ENCODE measurements at places on chromosomes 16 and 17.

DNA sequence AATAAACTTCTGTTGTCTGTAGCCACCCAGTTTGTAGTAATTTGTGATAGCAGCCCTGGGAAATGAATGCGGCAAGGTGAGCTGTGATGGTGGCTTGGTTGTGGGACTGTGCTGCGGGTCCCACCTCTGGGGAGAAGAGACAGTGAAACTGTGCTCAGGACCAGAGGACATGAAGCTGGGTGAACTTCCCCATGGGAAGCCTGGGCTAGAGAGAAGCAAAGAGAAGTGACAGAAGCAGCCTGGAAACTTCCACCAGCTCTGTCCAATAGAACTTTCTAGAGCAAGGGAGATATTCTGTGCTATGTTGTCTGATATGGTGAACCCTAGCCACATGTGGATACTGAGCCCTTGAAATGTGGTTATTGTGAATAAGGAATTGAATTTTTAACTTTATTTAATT is 51.5 kb upstream of the EMP2 start:
- DNase-seq = no peak

DNA sequence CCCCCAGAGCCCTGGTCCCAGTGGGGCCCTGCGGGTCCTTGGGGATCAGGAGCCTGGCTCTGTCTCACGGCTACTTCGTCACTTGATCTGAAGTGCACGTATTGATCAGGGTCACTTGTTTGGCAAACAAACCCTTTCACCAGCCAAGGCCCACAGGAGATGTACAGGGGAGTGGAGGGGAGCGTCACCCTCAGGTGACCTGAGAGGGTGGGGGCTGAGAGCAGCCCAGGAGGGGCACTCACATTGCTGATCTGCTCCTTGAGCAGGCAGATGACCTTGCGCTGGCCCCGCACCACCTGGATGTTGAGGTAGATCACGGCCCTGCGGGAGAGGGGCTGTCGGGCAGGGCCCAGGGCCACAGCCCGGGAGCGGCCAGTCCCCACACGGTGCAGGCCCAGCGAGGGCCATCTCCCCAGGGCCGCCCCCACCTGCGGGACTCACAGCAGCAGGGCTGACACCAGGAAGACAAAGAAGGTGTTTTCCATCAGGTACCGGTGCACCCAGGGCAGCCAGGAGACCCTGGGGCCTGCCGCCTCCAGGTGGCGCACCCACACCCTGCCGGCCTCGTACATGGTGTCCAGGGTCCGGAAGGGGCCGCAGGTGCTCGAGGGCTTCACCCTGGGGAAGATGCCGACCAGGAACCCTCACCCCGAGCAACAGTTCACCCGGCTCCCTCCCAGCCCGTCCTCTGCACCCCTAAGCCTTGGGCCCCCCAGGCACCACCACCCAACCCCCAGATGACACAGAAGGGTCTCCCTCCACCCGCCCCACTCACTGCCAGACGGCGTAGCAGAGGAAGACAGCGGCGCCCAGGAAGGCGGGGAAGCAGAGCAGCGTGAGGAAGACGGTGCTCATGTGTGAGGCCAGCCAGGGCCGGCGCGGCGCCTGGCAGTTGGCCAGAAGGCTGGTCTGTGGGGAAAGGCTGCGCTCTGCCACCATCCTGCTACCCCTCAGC is 11.3 kb downstream of the TMC6 start:
- no peak for DNase-seq

DNA sequence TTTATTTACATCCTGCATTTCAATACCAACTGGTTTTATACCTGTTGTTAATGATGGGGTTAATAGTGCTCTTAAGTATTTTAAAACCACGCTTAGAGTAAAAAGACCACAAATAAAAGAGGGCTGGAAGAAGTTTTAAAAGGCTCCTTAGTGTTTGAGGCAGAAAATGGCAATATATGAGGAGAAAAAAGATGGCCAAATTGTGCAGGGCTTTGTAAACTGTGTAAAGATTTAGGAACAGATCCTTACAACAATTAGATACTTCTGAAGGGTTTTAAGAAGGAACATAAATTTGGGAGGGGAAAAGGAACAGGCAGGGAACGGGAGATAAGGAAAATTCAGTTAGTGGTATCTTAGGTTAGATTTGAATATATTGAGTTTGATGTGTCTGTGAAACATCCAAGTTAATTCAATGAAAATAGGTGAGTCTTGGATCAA is 12.7 kb downstream of the CDC27 start:
- DNase-seq = no peak

GRCh38 chr17:60435244-60436167 is 13.2 kb downstream of the CHCT1 start:
- peak; percentile 86 for DNase-seq

GRCh38 chr17:4978726-4979125 is 8.7 kb downstream of the CAMTA2 start:
- no peak for DNase-seq

DNA sequence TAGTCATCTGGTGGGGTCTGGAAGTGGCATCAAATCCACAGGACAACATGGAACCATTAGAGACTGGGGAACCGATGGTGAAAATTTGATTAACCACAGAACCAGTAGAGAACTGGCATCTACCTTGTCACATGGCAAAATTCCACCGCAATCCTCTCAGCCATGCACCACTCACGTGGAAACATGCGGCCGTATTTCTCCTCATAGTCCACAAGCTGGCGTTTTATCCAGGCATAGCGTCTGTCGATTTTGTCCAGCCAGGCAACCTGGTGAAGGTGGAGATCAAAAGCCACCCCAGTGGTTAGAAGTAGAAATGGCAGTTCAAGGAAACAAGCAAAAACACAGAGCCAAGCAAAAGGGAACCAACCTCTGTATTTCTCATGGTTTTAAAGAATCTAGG is 87.6 kb downstream of the VPS53 start:
- no peak for DNase-seq

- no peak for DNase-seq
Measured at GRCh38 chr17:18009609-18010420, 29.2 kb downstream of the ATPAF2 start.

DNA sequence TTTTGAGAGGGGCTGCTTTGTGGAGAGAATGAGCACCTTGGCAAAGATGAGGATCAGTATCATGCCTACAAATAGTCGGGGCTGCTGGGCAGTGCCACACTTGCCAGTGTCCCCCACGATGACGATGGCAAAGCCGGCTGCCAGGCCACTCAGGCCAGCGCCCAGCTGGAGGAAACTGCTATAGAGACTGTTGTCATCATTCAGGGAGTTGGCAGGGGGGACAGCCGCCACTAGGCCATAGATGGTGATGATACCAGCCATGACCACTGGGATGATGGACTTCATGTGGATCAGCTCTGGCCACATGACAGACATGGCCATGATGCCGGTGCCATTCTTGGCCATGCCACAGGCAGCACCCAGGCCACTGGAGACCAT is 23.8 kb downstream of the MINK1 start:
- peak; percentile 73 for DNase-seq

DNA sequence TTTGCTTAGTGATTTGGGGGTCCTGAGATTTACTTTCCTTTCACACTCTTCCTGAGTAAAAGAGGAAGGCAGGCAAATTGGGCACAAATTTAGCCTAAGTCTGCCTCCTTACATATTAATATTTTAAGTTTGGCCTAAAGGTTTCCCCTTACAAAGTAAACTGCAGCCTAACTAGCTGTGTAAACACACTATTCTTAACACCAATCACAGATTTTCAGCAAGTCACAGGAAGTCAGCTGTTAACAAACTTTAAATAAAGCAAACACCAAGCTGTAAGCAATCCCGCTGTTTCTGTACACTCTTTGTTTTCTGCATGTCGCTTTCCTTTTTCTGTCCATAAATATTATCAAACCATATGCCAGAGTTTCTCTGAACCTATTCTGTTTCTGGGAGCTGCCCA is 45.1 kb upstream of the ABCC11 start:
- no peak for DNase-seq

Measured in posterior cingulate gyrus (tissue), 11 donors.